Stimulated activated CD4-positive, alpha-beta T cell treated with anti-CD3 and anti-CD28 coated beads, Interleukin-15, amount 100 ng/mL, for 1 hour (primary cell): ENCODE measurements at places on chromosomes 2 and 18.

DNA sequence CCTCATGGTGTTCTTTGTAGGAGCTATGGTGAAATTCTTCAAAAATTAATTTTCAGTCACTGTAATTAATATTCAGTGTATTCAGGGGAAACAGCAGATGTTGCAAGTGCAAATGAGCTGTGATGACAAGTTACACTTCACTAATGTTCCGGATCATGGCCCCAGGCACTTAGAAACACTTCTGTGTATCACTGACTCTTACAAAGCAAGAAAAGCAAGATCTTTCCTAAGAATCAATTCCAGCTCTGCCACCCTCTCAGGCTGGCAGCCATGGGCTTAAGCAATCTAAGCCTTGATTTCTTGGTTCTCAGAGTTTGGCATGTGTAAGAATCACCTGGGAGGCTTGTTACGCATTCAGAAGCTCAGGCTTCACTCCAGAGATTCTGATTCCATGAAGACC is 78.0 kb downstream of the MARCHF4 start:
- no peak for DNase-seq

DNA sequence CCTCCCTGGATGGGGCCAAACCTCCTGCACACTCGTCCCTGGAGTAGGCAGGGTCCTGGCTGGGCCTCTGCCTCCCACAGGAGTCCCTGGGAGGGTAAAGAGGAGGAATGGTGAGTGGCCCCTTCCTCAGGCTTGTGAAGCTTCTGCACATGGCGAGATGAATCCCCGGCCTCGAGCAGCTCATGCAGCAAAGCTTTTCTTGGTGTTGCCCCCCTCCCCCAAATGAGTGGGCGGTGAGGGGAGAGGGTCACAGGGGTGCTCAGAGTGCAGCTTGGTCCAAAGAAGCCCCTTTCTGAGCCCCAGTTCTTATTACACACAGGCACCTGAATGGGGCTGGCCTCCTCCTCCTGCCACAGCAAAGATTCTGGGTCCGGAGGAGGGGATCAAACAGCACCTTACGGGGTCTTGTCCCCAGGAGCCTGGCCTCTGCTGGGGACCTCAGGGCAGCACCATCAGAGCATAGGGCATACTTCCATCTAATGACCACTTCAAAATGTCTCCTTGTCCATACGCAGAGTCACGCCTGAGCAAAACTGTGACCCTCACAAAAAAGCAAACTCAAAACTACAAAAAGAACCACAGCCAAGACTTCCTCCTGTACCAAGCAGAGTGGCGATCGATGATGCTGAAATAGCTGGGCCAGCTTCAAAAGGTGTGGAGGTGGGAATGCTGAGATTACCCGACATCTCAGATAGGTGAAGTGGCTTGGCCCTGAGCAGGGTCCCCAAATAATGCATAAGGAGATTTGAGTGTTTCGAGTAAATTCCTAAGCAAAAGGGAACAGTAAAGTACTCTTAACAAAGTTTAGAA is 148.4 kb upstream of the TWIST2 start:
- no peak for DNase-seq

GRCh38 chr2:28643327-28643726 is 108.3 kb upstream of the PPP1CB start:
- DNase-seq = no peak

GRCh38 chr18:3511980-3512379 is 62.0 kb downstream of the TGIF1 start:
- no peak for DNase-seq

- DNase-seq = no peak
These were observed 57.2 kb downstream of the CDC42EP3 start for GRCh38 chr2:37614061-37614738.

- DNase-seq = no peak
These were observed 4.1 kb downstream of the PDCD1 start for GRCh38 chr2:241854342-241855244.

- no peak for DNase-seq
These were observed 198.1 kb upstream of the SLC39A10 start for GRCh38 chr2:195458936-195459335.

DNA sequence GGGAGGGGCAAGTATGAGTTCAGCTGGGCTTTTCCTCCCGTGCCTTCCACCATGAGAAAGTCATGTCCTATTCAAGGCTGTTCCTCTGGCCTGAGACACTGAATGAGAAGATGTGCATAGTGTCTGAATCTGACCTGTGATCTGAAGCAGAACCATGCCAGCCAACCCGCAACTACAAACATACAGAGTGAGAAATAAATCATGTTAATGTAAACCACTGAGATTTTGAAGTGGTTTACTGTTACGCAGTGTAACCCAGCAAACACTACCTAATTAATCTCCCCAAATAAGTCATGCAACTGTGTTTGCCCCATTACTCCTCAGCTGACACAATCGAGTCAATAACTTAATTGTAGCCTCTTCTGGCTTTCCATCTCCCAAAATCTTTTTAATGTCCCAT is 49.2 kb downstream of the METTL4 start:
- DNase-seq = no peak
